Pancreas (tissue), 10 donors: ENCODE measurements at places on chromosomes 16 and 17. TPM values are rescaled to one million over a fixed set of nuclear protein-coding genes. Genes with fewer than 3 reads are reported as not detected.

ABAT gene
- polyA plus RNA-seq = 30.4 TPM

GNAO1 gene
- polyA plus RNA-seq = 7.6 TPM

SSTR5 gene
- 1.2 TPM for polyA plus RNA-seq

TBC1D3E gene
- not detected for polyA plus RNA-seq

SLC52A1 gene
- not detected for polyA plus RNA-seq

MYL11 gene
- 0.30 TPM for polyA plus RNA-seq

SDR42E2 gene
- polyA plus RNA-seq = not detected

HSD11B2 gene
- polyA plus RNA-seq = 11.3 TPM

XAF1 gene
- polyA plus RNA-seq = 12.8 TPM

SLFN11 gene
- polyA plus RNA-seq = 3.1 TPM

FGF11 gene
- 0.65 TPM for polyA plus RNA-seq
